Activated gamma-delta T cell treated with Interleukin-2 at 50 U/mL for 16 hours (primary cell): ENCODE measurements at places on chromosomes 1 and 21.

GRCh38 chr1:17998889-17999288 is 108.7 kb upstream of the IGSF21 start:
- no peak for DNase-seq

GRCh38 chr1:205962821-205963221 is 19.6 kb upstream of the SLC26A9 start:
- no peak for DNase-seq

- DNase-seq, result no peak
These were observed 37.7 kb upstream of the GPR37L1 start for GRCh38 chr1:202084791-202085681.

- DNase-seq, result no peak
These were observed 10.5 kb downstream of the PADI3 start for GRCh38 chr1:17259233-17259873.

- no peak for DNase-seq
These were observed 16.6 kb upstream of the RWDD3 start for GRCh38 chr1:95217371-95217770.

GRCh38 chr1:59673573-59674450 is 140.9 kb upstream of the HOOK1 start:
- DNase-seq, result no peak

DNA sequence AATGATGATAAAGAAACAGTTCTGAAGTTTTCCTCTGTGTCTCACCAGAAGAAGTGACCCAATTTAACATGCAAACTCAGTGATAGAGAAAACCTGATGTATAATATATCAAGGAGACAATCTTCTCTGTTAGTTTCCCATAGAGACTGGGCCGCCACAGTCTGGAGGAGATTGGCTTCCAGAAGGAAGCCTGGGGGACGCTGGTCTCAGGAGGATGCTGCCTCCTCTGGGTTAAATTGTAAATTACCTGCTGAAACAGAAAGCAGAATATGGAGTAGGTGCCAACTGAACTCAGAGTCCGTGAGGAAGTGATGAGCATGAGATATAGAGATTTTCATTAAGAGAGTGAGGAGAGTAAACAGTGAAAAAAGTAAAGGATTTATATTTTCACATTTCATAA is 15.8 kb downstream of the OR14I1 start:
- no peak for DNase-seq

GRCh38 chr1:21511579-21512522 is 2.6 kb downstream of the ALPL start:
- no peak for DNase-seq

DNA sequence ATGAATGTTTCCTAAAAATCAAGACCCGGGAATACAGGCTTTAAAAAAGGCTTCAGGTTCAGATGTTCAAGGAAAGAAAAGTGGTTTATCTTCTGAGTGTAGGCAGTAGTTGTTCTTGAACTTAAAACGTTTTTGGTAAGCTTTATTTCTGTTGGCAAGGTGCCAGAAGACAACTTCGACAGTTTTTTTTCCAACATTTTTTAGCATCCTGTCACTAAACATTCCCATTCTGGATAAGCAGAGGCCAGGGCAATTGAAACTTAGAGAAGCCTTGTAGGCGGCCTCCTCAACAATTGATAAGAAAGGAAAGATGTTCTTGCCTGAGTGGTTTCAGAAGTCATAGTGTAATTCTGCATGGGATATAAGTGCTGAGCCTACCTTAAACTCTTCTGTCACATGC is 66.7 kb downstream of the PATJ start:
- no peak for DNase-seq

- no peak for DNase-seq
These were observed 96.2 kb downstream of the BEND5 start for GRCh38 chr1:48680411-48681035.
